ENCODE measurements at places on chromosomes 11 and 22.

- DNase-seq: no peak
Measured at GRCh38 chr11:70713086-70713835, 314.9 kb downstream of the CTTN start.

GRCh38 chr11:122343210-122343609 is 227.2 kb upstream of the BLID start:
- DNase-seq: no peak

- DNase-seq: no peak
Measured at GRCh38 chr11:126328001-126328390, 24.1 kb downstream of the DCPS start.

DNA sequence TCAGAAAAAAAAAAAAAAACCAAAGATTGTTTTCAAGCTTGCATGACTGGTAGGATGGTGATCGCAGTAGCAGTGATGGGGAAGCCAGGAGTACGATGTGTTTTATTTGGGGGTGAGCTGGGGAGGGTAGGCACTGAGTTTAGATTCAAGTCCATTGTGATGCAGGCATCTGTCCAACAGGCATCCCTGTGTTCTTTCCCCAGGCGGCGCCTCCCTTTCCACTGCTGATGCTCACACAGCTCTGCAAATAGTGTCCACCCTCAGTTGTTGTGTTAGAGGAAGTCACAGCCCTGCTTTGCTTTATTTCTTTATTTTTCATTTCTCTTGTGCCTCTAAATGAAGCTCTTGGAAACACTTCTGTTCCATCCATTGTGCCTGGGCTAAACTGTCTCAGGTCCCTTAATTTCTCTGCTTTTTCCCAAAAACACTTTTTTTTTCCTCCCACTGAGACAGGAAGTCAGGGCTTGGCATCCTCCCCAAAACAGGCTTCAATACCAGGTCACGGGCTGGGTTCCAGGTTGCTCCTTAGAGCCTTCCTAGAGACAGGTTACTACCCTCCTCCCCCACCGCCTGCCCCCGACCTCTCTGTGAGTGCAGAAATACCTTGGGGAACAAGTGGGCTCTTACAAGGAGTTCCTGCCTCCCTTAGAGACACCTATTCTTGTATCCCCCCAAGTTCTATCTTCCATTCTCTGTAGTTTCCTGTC is 38.6 kb upstream of the HSPA8 start:
- DNase-seq: no peak

DNA sequence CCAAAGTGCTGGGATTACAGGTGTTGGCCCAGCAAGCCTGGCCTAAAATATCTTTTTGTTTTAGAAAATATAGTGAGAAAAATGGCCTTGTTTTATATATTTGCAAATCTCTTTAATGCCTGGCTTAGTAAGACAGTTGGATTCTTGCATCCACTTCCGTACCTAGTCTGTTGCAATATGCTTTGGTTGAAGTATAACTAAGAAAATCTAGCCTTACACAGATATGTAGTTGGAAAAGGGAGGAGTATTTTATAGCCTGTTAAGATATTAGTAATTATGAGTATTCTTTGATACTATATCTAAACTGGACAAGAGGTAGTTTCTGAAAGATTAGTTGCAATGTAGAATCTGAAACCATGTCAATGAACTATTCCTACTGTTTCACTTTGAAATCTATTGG is 65.1 kb downstream of the ZNRF3 start:
- no peak for DNase-seq

- no peak for DNase-seq
Measured at GRCh38 chr22:21697880-21698279, 32.1 kb downstream of the PPIL2 start.

GRCh38 chr11:4185561-4185960 is 91.0 kb downstream of the RRM1 start:
- no peak for DNase-seq

DNA sequence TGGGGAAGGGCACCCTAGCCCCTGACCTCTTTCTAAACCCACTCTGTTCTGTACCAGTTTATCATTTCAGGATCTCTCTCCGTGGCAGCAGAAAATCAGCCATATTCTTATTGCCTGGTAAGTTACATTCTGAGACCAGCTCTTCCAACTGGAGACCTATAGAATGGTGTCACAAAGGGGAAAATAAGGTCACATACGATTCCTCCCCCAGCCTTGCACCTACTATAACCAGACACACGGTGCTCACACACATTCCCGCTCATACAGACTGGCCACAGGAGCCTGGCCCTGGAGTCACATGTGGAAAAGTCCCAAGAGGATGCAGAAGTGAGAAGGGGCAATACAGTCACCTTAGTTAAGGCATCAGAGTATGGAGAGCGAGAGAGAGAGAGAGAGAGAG is 7.5 kb downstream of the MS4A8 start:
- no peak for DNase-seq

- DNase-seq: no peak
Measured at GRCh38 chr11:130831976-130832375, 84.3 kb downstream of the SNX19 start.

- no peak for DNase-seq
Measured at GRCh38 chr11:70333261-70333660, 62.8 kb downstream of the PPFIA1 start.

DNA sequence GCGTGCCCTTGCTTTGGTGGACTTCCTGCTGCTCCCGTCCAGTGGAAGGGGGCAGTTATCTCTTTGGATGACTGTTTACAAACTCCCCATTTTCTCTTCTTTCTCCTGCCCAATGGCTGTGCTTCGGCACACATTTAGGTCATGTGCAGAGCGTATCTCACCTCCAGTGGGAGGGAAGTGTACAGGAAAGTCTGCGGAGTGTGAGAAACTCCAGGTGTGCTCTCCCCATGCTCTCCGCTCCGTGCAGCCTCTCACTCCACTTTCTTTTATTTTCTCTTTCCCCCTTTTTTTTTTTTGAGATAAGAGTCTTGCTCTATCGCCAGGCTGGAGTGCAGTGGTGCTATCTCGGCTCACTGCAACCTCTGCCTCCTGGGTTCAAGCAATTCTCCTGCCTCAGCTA is 11.9 kb upstream of the TEF start:
- no peak for DNase-seq

Measured in SK-N-DZ (cell line).